ENCODE measurements at places on chromosomes 12 and 14.
A peak's percentile ranks its signal among the peaks of the same experiment; 100 is the strongest.

- DNase-seq = no peak
Measured at GRCh38 chr12:104863296-104863948, 94.7 kb downstream of the SLC41A2 start.

GRCh38 chr14:38404100-38404541 is 148.2 kb upstream of the CLEC14A start:
- no peak for DNase-seq

- DNase-seq = peak; percentile 70
Measured at GRCh38 chr14:93648440-93649168, 139.7 kb downstream of the PRIMA1 start.

DNA sequence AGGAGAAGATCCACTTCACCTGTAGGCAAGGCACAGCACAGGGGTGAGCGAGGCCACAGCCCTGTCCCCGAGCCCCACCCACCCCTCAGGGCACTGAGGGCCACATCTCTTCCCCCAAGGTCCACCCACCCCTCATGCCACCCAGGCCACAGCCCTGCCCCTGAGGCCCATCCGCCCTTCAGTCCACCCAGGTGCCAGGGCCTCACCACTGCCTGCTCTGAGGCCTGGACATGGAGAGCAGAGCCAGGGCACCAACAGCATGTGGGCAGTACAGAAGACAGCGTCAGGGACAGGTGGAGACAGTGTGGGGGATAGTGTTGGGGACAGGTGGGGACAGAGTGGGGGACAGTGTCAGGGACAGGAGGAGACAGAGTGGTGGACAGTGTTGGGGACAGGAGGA is 138.3 kb downstream of the TMEM121 start:
- no peak for DNase-seq

DNA sequence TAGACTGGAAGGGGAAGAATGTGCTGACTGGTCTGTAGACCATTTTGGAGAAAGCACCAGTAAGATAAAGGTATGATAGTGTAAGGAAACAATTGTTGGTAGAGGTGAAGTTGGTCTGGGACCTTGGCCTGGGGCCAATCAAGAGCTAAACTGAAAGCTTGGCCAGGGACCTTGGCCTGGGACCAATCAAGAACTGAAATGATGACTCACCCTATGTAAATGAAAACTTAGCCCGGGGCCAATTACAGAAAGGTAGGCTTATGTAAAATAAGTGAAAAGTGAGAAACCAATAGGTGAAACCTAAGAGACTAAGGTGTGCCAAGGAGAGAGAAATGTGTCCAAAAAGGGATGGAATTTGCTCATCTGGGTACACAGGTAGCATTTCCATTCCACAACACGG is 776.0 kb downstream of the C12orf50 start:
- no peak for DNase-seq

- no peak for DNase-seq
Measured at GRCh38 chr12:65868878-65869277, 44.6 kb downstream of the HMGA2 start.

- DNase-seq = no peak
Measured at GRCh38 chr12:80059102-80059501, 40.2 kb upstream of the OTOGL start.

DNA sequence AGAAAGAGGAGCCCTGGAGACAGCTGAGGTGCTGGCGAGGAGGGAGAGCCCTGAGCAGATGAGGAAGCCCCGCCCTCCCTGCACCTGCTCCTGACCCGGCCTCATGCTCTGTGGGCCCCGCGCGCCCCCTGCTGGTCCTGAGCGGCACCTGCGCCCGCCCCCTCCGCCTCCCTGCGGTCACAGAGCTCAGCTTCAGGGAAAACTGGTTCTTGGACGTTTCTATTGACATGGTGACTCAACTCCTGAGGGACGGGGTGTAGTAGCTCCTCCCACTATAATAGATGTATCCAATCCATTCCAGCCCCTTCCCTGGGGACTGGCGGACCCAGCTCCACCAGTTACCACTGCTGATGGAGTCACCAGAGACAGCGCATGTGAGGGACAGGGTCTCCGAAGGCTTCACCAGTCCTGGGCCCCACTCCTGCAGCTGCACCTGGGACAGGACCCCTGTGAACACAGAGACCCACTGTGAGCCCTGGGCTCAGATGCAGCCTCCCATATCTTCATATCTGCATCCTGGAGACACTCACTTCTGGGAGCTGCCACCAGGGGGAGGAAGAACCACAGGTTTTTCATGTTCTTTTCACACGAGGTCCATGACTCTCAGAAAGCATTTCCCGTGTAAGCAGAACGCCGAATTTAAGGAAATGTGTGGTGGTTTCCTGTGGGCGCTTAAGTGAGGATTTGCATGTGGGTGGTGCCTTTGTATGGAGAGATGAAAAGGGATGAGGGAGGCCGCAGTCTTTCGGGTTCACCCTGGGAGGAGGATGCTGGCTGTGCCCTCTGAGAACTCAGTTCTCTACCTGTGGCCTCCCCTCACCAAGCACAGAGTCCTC is 1346.4 kb downstream of the TMEM121 start:
- peak; percentile 98 for DNase-seq

- DNase-seq = no peak
Measured at GRCh38 chr12:110424237-110424636, 20.7 kb upstream of the ANAPC7 start.

DNA sequence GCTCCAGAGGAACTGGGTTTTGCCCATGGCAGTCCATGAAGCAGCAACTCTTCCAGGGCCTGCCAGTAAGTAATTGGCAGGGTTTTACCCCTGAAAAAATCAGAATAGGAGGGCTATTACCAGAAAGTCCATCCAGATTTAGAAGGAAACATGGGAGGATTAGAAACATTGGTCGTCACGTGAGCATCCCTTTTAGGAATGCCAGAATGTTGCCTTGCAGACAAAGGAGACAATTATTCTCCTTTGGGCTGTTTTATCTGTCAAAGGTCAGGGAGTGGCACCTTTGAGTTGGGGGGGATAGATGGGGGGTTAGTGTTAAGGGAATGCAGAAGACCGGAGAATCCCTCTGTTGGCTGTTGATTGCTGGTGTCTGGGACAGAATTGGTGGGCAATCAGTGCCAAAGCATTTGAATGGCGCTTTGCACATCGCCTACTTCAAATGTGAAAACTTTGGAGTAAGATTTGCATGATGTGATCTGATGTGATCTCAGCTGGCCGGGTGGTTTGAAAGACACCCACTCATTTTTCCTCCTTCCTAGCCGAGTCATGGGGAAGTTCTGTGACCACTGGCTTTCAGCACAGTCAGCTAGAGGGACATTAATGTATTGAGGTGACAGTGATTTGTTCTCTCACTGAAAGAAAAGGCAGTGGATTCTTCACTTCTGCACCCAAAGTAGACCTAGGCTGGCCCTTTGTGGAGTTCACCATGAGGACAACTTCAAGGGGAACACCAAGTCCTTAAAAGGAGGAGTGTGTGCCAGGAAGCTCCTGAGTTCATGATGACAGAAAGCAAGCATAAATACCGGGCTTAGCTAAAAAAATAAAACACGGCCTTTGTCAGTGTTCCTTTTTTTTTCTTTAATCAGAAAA is 31.4 kb downstream of the FLVCR2 start:
- DNase-seq = no peak
